Activated CD4-positive, alpha-beta memory T cell treated with anti-CD3 and anti-CD28 coated beads for 36 hours (primary cell): ENCODE measurements at places on chromosomes 1 and 21.

- peak; percentile 84 for DNase-seq
These were observed 26.1 kb downstream of the UBE2T start for GRCh38 chr1:202315576-202316168.

- DNase-seq: no peak
These were observed 1.2 kb downstream of the SCAF4 start for GRCh38 chr21:31730712-31731055.

DNA sequence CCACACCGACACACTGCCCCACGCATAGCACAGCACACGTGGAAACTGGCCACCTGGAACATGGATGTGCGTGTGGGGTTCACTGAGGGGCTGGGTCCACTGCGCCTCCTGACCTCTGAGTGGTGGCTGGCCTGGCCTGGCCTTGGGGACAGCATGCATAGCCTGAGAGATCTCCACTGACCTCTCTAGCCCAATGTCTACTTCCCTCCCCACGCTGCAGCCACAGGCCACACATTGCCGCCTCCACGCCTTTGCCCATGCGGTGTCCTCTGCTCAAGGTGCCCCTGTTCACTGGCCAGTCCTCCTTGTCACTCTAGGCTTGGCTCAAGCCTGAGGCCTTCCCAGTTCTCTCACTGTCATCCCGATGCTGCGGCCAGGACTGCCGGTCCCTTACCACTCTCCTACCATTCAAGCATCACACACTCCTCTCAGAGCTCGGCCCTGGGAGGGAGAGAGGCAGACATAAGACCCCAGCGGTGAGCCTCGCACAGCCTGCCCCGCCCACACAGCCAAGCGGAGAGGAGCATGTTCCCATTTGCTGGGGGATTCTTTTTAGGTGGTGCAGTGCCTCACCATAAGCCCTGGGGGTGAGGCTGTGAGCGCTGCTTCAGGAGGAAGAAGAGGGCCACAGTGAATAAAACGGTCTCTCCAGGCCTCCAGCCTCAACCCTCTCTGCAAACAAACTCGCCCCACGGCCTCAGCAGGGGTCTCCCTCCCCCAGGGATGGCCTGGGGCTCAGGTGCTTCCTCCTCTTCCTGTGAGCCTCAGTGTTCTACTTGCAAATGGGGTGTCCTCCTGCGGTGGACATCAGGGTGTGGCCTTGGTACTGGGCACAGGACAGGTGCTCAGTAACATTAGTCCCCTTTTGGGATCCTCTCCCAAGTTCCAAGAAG, 80.8 kb downstream of the DMRTB1 start:
- DNase-seq: no peak

DNA sequence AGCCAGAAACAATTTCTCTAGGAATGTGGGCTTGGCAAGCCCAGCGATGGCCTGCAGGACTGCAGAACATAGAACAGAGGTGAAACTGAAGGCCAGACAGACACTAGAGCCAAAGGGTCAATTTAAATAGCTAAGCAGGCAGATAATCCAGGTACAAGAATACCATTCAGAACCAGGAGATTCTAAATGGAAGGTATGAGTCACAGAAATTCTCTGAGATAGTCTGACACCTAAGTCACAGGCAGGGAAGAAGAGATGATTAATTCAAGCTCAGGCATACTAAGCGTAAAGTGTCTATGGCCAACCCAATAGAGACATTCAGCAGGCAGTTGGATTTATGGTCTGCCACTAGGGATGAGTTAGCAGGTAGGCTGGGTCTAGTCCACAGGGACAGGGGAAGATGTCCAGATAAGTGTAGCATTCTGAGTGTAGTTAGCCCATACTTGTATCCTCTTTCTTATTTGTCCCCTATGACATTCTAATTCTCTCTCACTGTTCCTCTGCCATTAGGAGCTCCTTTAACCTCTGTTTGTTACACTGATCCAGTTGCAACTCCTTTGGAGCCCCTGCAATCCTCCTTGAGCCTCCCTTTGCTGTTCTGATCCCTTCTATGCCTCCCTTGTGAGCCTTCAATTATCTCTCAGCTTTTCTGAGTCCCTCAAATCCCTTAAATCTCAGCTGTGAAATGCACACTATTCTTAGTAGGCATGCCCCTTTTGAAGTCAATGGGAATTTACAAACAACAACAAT, 383.8 kb downstream of the LMO4 start:
- no peak for DNase-seq

DNA sequence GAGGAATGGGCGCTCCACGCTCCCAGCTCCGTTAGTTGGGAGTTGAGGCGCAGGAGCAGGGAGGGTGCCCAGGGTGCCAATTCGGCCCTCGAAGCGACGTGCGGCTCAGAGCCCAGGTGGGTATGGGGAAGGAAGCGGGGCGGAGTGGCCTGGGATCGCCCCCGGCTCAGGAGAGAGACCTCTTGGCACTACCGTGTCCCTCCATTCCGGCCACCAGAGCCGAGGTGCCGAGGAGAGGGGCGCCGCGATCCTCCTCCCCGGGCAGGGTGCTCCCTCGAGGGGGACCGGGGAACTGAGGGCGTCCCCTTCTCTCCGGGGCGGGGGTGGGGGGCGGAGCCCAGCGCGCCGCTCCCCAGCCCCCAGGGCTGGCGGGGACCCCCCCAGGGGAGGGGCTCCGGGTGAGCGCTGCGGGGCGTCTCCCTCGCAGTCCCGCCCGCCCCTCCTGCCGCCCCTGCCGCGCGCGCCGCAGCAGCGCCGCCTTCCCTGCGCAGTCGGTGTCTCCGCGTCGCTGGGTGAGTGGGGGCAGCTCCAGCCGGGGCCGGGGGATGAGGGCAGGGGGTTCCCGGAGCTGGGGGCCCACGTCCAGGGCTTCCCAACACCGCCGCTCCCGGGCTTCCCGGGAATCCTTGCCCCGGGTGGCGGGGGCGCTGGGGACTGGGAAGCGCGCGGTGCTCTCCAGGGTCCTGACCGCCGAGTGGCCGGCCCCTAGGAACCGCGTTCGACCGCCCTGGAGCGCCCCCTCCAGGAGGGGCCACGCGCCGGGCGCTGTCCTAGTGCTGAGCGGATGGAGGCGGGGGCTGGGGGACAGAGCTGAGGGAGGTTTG, at the start of gene HPCA:
Gene HPCA, plus strand, starts transcription at position 488 of the 824 bp plus-strand sequence. CDS start 2,408 bp downstream, outside the sequence.
- DNase-seq: peak; percentile 66

- no peak for DNase-seq
These were observed 39.0 kb upstream of the MAGOH start for GRCh38 chr1:53277326-53277725.

- DNase-seq: peak; percentile 39
These were observed 22.8 kb upstream of the STRIP1 start for GRCh38 chr1:110011527-110012041.

DNA sequence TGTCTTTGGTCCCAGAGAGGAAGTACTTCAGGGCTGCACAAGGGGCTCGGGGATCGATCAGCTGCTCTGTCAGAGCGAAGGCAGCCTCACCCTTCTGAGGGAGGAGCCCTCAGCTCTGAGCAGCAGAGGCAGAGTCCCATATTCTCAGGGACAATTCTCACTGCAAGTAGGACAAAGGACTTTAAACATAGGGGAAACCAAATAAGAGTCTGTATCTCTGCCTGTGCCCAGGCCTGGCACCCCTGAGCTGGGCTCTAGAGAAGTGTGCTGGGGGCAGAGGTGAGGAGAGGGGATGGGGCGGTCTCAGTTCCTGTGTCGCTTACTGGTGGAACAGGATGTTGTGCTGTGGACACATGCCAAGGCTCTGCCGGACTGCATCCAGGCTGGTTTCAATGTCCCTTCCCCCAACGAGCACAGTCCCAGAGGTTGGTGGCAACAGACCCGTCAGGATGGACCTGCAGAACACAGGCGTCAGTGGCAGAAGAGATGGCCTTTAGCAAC, 76.6 kb downstream of the ABCA4 start:
- DNase-seq: no peak

DNA sequence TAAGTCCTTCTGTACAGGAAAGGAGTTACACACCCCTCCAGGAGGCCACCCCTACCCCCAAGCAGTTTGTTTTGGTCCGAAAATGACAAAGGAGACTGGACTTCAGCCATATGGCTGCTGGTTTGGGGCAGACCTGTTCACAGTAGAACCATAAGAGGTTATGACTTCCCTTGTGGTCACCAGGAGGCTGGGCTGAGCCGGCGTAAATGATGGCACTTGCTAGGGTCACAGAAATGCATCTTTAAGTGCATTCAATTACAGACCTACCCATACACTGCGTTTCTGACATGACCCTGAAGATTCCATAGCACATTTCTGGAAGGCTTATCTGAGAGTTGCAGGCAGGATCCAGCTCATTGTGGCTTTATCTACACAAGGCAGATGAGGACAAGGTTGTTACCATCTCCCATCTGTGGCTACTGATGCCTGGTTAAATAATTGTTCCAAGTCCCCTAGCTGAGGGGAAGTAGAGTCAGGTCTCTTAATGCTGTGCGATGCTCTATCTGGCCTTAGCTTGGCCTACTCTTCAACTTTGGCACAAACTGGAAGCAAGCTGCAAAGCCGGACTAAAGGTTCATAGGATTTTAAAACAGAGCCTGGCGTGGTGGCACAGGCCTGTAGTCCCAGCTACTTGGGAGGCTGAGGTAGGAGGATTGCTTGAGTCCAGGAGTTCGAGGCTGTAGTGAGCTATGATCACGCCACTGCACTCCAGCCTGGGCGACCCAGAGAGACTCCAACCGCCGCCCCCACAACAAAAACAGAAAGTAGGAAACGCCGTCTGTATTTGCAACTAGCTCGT, 1.7 kb upstream of the TRIM67 start:
- DNase-seq: no peak

GRCh38 chr1:53326598-53327181, 1.2 kb downstream of the LRP8 start:
- DNase-seq: no peak

- DNase-seq: peak; percentile 16
These were observed 2.6 kb downstream of the TMEM51 start for GRCh38 chr1:15155888-15156741.

DNA sequence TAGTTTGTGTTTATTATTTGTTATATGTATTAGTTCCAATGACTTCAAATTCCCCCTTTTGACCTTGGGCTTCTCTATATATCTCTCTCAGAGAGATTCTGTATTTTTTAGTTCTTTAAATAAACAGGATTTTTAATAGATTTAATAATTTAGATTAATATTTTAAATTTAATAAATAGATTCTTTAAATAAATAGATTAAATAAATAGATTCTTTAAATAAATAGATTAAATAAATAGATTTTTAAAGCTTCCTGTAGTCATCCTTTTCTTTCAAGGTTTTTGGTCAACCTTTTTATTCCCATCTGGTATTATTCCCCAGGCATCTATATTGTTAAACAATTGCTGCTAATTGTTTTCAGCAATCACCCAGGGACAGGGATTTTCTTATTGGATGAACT, 721.9 kb upstream of the ADAMTS5 start:
- DNase-seq: no peak

DNA sequence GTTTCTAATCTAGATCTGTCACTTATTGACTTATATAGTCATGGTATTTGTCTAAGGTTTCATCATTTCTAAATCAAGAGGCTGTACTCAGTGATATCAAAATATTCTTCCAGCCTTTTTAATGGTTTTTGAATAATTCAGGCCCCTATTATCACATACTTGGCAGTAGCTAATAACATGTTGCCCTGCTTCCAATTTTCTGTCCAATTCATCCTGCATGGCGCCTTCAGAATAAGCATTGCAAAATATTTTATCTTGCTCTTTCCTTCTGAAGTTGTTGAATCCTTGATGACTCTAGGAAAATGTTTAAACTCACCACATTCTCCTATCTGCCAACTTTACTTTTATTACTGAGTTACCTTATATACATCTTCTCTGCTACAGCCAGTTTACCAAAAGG, 517.2 kb upstream of the B3GALT2 start:
- DNase-seq: no peak

DNA sequence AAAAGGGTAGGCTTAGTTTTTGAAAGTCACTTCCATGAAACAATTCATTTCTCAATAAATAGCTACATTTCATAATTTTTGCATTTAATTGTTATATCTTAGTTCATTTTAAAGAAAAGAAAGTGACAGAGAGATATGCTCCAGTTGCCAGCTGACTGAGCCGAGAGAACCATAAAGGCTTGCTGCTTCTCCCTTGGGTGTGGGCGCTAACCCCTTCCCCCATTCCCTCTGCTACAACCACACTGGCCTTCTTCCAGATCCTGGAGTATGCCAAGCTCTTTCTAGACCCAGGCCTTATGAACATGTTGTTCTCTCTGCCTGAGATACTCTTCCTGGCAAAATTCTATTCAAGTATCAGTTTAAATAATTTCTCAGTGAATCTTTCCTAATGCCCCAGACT, 12.3 kb downstream of the SORT1 start:
- DNase-seq: no peak

DNA sequence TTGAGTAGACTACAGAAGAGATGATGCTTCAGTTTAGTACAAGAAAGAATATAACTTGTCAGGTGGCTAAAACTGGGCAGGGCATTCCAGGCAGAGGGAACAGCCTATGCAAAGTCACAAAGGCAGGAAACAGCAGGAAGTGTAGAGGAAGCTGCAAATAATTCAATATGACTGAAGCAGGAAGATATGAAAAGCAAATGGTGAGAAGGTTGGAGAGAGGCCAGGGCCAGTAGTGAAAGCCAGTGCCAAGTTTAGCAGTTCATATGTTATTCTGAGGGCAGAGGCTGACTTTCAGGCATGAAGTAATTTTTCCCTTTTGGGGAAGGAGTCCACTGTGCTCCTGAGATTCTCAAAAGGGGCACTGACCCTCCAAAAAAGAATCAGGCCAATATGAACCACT, 8.0 kb upstream of the YBX1 start:
- DNase-seq: no peak

- DNase-seq: no peak
These were observed 94.2 kb downstream of the PLXNA2 start for GRCh38 chr1:208149776-208150514.

GRCh38 chr1:39625009-39625408, 14.4 kb downstream of the HEYL start:
- DNase-seq: no peak

DNA sequence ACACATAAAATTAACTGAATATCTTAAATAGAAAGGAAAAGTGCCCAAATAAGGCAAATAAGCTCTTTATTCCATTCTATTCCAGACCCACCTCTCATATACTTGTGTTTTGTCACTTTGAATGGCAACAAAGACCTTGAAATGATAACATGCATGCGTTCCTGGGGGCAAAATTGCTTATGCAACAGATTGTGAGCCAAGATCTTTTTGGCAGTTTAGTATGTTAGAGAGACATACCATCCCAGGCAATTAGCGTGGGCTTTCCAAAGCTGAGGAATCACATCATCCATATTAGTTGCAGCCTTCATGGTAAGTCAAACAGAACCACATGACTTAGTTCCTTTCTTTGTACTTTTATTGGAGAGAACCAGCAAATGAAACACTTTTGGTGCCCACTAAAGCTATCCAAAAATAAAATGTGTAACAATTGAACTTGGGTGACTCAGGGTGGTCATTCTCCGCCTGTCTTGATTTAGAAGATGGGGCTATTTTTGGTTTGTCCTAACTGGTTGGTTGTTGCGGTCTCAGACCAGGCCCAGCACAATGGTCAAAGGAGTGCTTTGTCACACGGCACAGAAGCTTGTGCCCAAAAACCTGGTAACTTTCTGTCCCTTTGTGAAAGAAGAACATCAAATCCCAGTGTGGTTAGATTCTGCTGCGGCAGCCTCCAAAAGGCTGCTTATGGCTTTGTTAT, 68.7 kb upstream of the ATF3 start:
- DNase-seq: no peak

- no peak for DNase-seq
These were observed 28.2 kb upstream of the KCNJ6 start for GRCh38 chr21:37944496-37944895.
